NCI-H2171 treated with DMSO at 0.1 percent for 48 hours (cell line): ENCODE measurements at places on chromosomes 6 and 20.

DNA sequence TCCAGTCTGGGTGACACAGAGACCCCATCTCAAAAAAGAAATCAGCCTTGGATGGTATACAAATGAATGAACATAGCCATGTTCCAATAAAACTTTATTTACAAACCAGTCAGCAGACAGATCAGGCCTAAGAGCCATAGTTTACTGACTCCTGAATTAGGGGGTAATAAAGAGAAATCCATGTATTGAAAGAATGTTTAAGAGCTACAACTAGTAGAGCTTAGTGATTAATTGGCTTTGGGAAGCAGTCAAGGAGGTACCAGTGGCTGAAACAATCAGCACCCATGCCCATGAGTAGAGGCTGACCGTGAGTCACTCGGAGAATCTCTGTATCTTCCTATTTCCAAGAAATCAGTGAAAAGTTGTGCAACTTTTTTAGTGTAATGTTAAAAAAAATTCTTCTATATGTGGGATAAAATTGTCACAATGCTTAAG lies 223.6 kb upstream of the RREB1 start:
- DNase-seq, result no peak

- DNase-seq, result no peak
Measured at GRCh38 chr6:11912420-11912819, 99.7 kb upstream of the HIVEP1 start.

DNA sequence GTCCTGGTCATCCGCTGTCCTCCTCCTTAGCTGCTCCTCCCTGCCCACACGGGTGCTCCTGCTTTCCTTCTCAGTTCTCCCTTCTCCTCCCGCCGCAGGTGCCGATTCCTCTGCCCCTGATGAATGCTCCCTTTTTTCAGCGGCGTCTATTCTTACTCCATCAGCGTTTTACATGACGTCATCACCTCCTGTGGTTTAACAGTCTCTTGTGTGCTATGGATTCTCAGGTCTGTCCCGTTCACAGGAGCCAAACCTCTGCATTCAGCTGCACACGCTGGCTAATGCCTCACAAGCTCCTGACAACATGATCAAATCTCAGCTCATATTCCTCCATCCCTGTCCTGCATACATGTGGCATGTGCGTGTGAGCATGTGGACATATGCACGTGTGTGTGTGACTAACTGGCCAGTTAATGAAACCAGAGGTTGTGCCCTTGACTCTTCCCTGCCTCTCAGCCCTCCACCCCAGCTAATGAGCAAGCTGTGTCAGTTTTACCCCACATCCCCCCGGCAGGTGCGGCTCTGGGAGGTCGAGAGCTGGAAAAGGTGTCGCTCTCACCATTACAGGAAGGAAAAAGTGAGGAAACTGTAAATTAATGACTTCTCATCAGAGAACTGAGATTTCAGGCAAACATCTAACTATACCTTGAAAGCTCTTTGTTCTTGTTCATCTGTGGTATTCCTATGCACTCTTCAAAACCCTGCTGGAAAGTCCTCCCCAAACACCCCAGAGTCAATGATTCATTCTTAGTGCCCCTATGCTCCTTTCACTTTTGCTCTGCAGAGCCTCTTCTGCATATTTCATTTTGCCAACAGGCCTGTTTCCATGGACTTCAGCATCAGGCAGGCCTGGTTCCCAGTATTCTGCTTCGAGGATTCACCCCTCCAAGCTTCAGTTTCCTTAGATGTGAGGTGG lies 163.1 kb downstream of the TTLL2 start:
- DNase-seq, result no peak

GRCh38 chr6:20319520-20320357 lies 81.9 kb upstream of the E2F3 start:
- DNase-seq, result no peak

DNA sequence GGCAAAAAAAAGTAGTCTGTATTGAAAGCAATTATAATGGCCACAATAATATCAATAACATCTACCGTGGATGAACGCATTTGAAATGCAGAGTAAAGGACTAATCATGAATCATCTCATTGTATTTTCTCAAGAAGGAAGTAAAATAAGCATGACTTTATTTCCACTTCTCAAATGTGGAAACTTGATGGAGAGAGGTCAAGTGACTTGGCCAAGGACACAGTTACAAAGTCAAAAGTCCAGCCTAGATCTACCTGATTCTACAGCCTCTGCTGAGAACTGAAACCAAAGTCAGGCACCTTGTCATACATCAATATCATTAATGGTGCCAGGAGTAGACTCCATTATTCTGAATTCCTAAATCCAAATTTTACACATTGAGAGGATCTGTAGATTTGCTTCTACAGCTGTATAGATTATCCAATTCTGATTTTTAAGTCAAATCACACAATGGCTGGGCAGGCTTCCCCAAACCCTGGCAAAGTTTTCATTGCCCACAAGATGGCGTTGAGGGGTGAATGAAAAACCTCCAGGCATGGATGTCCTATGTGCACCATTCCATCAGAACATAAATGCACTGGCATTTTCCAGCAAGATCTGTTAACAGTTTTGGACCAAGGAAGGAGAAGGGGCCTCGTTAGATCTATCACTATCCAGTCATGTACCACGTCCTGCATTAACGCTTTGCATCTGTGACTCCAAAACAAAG lies 423.1 kb downstream of the MAFB start:
- DNase-seq, result no peak

DNA sequence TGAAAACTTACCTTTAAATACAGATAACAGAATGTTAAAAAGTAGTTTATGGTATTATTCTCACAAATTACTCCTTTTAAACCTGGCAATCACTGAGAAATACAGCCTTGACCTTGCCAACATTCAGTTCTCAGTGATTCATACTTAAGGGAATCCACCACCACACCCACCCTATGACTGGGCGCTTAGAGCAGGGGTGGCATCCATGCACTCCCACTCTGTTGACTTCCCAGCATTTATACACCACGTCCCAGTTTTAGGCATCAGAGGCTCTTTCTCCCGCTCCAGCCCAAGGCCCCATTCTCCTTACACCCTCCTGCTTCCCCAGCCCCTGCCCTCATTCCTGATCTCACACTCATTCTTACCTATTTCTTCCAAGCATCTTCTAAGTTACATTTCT lies 16.3 kb downstream of the TRAF3IP2 start:
- no peak for DNase-seq

- no peak for DNase-seq
Measured at GRCh38 chr20:5580940-5581708, 169.1 kb upstream of the SHLD1 start.

GRCh38 chr6:166939345-166939744 lies 17.0 kb downstream of the RNASET2 start:
- DNase-seq, result peak; percentile 35

- no peak for DNase-seq
Measured at GRCh38 chr6:166921570-166921969, 34.8 kb downstream of the RNASET2 start.

DNA sequence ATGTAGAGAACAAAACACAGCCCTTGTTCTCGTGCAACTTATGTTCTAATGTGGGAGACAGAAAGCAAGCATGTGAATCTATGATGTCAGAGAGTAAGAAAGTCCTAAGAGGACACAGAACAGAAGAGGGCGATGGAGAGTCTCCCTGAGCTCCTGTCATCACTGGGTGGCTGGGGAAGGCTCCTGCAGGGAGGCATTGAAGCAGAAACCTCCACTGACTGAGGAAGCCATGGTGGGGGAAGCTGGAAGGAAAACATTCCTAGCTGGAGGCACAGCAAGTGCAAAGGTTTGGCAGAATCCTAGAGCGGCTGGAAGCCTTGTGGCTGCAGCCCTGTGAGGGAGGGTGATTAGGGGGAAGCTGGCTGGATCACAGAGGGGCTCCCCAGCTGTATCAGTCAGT lies 248.0 kb downstream of the CDH26 start:
- peak; percentile 75 for DNase-seq
